ENCODE measurements at places on chromosomes 16 and 17. TPM values are rescaled to one million over a fixed set of nuclear protein-coding genes. Genes with fewer than 3 reads are reported as not detected.

The TEKT1 gene
- not detected for total RNA-seq

The PERCC1 gene
- total RNA-seq, result not detected

The MT1G gene
- 3.5 TPM for total RNA-seq

The PPL gene
- 23.1 TPM for total RNA-seq

The TPSG1 gene
- total RNA-seq, result 0.29 TPM

The DCTN5 gene
- total RNA-seq, result 26.0 TPM

The PAQR4 gene
- 4.2 TPM for total RNA-seq

The CCL8 gene
- total RNA-seq, result 0.61 TPM

The PRDM7 gene
- total RNA-seq, result not detected

The IQCK gene
- 17.3 TPM for total RNA-seq

DNA sequence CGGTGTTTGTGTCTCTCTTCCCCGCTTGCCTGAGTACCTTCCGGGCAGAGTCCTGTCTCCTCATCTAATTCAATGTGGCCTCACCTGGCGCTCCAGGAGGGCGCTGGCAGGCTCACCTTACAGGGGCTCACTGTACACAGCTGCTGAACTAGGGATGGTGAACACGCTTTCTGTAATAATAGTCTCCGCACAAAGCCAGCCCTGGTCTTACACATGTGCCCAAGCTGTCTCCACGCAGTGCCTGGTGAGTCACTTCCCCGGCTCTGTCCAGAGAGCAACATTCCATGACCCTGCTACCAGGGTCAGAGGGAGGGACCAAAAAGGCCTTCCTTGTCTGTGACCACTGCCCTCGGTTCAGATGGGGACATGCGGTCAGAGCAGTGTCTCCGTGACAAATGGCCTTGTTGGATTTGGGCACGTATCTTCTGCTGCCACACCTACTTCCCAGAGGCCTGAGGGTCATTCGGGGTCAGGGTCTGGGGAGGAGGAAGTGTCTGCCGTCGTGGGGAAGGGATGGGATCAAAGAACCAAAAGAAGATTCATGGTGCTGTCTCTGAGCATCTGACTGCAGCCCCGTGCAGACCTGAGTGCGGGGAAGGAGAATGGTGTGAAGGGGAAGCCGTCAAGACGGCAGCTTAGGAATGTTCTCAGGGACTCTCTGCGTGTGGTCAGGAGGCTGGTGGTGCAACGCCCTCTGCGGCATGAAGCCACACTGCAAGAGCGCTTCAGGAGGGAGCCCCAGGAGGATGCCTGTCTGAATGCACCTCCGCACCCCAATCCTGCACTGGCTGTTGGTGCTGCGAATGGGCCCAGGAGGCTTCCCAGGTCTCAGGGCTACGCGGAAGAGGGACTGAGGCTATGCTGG, 68.8 kb downstream of the IL21R start:
- no peak for DNase-seq

DNA sequence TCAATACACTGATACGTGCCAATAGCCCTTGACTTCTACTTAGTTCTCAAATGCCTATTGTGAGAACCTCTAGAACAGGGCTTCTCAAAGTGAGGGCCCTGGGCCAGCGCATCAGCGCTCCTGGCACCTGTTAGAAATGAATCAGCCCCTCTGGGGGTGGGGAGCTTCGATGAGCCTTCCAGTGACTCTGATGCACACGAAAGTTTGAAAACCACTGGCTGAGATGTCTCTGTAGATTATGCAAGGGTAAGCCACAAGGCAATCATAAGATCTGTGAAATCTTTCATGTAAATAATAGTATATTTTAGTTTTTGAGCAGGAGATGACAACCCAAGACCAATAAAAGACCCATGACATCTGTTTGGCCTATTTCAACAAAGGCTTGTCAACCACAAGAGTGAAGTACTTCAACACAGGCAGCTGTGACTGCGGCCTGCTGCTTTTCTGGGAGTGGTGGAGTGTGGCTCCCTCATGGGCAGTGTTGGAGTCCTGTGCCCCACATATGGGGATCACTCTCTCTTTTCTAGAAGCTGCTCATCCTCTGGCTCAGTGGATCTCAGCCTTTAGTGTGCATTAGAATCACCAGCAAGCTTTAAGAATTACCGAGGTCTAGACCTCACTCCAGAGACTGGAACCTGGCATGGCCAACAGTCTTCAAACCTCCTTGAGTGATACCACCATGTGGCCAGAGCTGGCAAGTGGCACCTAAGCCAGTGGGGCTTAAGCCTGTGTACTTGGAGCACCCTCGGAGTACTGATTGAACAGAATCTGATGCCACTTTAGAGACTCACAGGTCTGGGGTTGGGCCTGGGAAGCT, 5.8 kb downstream of the MTHFSD start:
- DNase-seq, result peak; percentile 59

GRCh38 chr17:66582373-66583111, 252.4 kb upstream of the CACNG5 start:
- DNase-seq, result no peak

GRCh38 chr16:66300501-66300900, 66.0 kb upstream of the CDH5 start:
- DNase-seq, result no peak

- no peak for DNase-seq
These were observed 17.8 kb downstream of the RGS9 start for GRCh38 chr17:65154770-65155589.

GRCh38 chr16:27429981-27430441, 28.0 kb downstream of the IL21R start:
- no peak for DNase-seq

DNA sequence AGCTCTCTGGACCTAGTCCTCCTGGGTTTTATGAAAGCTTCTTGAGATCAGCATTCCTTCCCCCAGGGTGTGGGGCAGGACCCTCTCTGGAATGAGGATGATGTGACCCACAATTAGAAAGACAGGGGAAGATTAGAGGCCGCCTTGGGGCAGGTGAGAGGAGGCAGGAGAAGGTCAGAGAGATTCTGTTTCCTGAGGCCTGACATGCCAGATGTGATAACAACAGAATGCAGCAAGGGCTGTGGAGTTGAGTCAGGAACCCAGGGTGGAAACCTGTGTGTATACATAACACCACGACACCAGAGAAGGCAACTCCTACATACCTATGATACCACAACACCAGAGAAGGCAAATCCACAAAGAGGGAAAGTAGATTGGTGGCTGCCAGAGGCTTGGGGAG, 5.4 kb upstream of the SLC5A10 start:
- DNase-seq, result no peak

DNA sequence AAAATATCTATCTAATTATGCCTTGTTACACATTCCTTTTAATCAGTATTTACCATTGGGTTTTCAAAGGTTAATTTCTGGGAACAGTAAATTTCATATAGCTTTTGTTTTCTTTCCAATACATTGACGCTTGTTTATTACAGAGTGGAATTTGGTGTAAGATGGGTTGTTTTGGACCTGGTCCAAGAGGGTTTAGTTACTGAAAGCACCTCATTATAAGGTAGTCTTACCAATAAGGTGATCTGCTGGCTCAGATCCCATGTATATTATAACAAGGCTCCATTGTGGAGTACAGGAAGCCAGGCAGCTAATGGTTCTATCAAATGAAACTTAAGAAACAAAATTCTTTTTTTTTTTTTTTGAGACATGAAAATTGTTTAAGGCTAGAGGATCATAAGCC, 87.3 kb upstream of the NACA2 start:
- no peak for DNase-seq

DNA sequence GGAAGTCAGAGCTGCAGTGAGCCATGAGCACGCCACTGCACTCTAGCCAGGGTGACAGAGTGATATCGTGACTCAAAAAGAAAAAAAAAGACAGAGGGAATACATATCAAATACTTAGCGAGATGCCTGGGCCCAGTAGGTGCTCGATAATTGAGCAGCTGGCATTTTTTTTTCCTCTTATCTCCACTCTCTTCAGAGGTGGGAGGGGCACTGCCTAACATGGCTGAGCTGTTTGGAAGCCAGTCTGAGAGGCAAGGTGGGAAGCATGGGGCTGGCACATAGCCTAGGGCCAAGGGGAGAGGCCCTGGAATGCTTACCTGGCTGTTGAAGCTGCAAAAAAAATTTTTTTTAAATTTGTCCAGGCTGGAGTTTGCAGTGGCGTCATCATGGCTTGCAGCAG, 38.4 kb downstream of the HIC1 start:
- DNase-seq, result no peak

- no peak for DNase-seq
These were observed 14.7 kb downstream of the RAD51D start for GRCh38 chr17:35104844-35105450.

GRCh38 chr17:55852734-55853133, 101.9 kb downstream of the PCTP start:
- DNase-seq, result no peak

DNA sequence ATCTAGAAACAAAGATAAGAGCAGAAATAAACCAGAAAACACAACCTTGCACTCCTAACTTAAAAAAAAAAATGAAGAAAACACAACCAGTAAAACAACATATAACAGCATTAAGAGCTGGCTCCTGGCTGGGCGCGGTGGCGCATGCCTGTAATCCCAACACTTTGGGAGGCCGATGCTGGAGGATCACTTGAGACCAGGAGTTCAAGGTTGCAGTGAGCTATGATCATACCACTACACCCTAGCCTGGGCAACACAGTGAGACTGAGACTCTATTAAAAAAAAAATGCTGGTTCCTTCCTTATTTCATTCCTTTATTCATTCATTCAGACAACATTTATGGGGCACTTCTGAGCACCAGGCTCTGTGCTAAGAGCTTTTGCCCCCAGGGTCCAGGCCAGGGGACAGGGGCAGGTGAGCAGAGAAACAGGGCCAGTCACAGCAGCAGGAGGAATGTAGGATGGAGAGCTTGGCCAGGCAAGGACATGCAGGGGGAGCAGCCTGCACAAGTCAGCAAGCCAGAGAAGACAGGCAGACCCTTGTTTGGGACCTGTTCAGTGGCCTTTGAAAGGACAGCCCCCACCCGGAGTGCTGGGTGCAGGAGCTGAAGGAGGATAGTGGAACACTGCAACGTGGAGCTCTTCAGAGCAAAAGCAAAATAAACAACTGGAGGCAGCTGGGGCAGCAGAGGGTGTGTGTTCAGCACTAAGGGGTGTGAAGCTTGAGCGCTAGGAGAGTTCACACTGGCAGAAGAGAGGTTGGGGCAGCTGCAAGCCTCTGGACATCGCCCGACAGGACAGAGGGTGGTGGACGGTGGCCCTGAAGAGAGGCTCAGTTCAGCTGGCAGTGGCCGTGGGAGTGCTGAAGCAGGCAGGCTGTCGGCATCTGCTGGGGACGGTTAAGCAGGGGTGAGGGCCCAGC, 2.6 kb downstream of the STH start:
- no peak for DNase-seq

DNA sequence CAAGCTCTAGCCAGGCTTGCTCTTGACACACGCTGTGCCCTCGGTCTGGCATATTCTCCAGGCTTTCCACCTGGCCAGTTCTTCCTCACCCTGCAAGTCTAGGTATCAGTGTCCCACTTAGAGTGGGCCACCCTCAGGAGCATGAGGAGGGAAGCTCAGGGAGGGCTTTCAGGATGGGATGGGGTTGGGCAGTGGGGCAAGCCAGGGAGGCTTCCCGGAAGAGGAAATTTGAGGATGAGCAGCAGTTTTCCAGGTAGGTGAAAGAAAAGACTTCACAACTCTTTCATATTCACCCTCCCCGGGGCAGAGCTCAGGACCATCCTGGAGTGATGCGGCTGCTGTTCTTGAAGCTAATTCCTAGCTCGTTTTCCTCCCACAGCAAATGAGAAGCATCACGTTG, 14.5 kb upstream of the LDHD start:
- no peak for DNase-seq

DNA sequence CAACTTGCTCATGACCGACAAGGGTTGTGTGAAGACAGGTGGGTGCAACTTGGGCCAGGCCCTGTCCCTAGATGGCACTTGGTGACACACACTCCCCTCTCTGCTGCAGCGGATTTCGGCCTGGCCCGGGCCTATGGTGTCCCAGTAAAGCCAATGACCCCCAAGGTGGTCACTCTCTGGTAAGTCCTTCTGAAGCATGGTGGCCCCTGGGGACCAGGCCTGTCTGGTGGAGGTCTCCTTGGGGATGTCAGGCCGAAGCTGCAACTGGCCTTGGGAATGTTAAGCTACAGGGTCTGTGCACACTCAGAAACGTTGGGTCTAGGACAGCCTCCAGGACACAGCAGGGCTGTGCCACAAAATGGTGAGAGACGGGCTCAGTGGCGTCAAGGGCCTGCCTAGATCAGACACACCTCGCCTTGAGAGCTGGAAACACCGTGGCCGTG, 6.8 kb downstream of the CDK10 start:
- no peak for DNase-seq

DNA sequence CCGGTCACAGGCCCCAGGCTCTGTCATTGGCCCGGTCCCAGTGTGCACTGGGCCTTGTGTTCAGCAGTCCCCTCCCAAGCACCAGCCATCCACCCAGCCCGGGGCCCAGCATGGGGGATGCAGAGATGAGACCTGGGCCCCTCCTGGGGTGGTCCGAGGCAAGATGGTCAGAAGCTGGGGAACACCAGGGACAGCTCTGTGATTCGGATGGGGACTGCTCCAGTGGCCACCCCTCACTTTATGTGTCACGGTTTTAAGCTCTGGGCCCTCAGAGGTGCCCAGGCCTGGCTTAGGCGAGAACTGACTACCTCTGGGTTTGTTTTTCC, 92.0 kb upstream of the PLCG2 start:
- DNase-seq, result no peak

Data from gastrocnemius medialis (tissue), 4 donors.